ENCODE measurements at places on chromosomes 3 and 15.

DNA sequence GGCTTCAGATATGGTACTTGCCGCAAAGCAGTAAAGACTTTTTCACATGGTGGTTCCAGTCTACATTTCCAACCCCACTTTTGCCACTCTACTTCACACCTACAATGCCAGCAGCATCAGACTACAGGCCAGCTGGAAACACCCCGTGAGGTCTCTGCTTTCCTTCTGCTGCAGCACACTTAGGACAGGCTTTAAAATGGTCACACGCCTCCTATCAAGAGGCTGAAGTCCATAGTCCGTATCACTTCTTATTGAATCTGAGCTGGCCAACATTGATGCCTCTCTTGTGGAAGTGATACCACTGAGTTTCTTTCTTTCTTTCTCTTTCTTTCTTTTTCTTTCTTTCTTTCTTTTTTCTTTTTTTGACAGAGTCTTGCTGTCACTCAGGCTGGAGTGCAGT lies 59.8 kb downstream of the ZNF860 start:
- no peak for DNase-seq

DNA sequence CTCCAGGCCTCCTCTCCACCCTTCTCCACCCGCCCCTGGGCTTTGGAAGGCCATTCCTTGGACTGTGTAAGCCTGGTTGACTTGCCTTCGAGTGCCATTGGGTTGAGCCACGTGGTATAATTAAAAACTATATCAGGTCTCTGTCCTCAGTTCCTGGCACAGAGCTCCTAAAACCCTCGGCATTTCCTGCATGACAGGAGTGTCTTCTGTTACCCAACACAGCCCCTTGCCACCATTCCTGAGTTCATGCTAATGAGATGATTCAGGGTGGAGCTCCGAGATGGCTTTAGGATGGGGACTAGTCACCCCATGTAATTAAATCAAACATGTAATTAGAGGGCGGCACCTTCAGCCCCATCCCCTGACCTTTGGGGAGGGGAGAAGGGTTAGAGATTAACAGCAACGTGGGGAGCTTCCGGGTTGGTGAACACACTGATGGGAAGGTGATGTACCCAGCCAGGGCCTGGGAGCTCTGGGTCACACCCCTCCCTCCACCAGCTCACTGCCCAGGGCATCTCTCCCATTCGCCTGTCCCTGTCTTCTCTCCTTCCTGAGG lies 256.4 kb downstream of the FAM43A start:
- no peak for DNase-seq

GRCh38 chr3:38966811-38967692 lies 84.7 kb downstream of the SCN11A start:
- DNase-seq, result no peak

DNA sequence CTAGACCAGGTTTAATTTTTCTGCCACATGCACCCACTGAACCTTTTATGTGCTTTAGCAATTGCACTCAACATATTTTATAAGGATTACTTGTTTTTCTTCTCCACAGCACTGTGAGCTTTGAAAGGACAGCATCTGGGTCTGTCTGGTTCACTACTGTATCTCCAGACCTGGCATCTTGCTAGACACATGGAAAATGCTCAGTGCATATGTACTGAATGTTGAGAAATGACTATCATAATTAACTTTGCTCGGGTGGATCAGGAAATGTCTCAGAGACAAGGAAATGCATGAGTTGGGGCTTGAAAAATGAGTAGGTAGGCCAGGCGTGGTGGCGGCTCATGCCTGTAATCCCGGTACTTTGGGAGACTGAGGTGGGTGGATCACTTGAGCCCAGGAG lies 40.2 kb downstream of the DOCK3 start:
- DNase-seq, result no peak

GRCh38 chr3:139601191-139601961 lies 61.8 kb upstream of the RBP1 start:
- DNase-seq, result no peak

- DNase-seq, result no peak
Observed at GRCh38 chr3:78889348-78889747, 878.5 kb downstream of the ROBO1 start.
